ENCODE measurements at places on chromosomes 4 and X. TPM values are rescaled to one million over a fixed set of nuclear protein-coding genes. Genes with fewer than 3 reads are reported as not detected.

SMIM43 gene
- total RNA-seq = 0.78 TPM

LRIT3 gene
- 0.22 TPM for total RNA-seq

CD38 gene
- 0.11 TPM for total RNA-seq

MSL3 gene
- total RNA-seq = 22.3 TPM

TRIM60 gene
- not detected for total RNA-seq

PDCL2 gene
- not detected for total RNA-seq

DNAAF6 gene
- total RNA-seq = not detected

AGTR2 gene
- total RNA-seq = not detected

GASK1B gene
- 60.0 TPM for total RNA-seq

XAGE1B gene
- not detected for total RNA-seq

CENPVL1 gene
- not detected for total RNA-seq

PDE5A gene
- total RNA-seq = 115 TPM

NPY2R gene
- total RNA-seq = not detected

EOLA1 gene
- total RNA-seq = 13.1 TPM

ZIC3 gene
- not detected for total RNA-seq

FAM241A gene
- 0.65 TPM for total RNA-seq

Data from articular chondrocyte of knee joint (primary cell).